GOT3 (cell line): ENCODE measurements at places on chromosomes 13 and 19.

DNA sequence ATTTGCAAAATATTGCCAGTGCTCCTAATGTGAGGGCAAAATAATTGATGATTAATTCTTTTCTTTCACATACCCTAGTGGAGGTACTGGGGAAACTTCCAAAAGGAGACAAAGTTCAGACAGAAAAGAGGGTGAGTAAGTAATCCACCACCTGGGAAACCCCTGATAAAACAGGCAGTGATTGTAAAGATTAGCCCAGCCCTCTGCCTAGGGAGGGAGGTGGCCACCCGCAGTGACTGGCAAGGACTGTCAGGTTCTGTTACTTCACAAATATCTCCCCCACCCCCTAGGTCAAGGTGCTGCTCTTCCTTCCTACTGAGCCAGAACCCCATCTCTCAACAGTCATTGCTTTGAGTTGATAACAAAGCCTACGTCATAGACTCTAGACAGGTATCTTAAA lies 239.7 kb downstream of the DNAJC15 start:
- DNase-seq, result no peak

DNA sequence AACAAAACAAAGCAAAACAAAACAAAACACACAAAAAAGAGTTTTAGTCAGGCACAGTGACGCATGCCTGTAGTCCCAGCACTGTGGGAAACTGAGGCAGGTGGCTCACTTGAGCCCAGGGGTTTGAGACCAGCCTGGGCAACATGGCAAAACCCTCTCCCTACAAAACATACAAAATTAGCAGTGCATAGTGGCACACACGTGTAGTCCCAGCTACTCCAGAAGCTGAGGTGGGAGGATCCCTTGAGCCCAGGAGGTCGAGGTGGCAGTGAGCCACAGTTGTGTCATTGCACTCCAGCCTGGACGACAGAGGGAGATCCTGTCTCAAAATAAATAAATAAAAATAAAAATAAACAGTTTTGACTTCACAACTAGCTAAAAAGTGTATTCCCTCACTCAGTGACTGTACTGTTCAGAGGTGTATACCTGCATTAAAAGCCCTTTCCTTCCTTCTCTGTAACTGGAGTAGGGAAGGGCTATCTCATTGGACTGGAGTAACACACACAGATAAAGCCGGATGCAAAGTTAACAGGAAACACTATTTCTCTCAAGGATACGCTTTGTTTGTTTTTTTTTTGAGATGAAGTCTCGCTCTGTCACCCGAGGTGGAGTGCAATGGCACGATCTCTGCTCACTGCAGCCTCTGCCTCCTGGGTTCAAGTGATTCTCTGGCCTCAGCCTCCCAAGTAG lies 3.7 kb upstream of the BAX start:
- no peak for DNase-seq

DNA sequence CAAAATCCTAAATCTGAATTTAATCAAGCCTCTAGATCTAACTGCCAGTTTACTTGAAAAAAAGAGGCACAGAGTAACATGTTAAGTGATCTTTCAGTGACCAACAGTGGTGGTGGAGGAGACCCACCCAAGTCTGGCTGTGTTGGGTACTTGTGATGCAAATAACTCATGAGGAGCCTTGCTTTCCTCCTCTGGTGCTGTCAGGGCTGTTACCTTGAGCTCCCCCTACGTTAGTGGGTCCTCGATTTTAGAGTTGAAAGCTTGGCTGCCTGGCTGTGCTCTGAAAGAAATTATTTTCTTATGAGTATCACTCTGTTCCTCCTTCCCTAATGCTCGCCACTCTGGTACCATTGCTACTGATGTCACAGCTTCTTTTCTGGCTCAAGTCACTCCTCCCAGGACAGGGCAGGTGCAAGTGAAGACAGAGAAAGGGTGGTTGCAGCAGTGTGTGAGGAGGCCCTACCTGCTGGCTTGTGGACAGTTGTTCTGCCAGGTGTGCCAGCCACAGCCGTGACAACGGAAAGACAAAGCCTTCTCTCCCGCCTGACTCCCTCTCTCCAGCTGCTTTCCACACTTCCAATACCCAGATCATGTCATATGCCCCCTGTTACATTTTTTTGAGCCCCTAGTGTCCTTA lies 6.5 kb upstream of the SUPT20H start:
- no peak for DNase-seq

GRCh38 chr19:41847351-41848105 lies 2.7 kb downstream of the DMRTC2 start:
- DNase-seq, result no peak

DNA sequence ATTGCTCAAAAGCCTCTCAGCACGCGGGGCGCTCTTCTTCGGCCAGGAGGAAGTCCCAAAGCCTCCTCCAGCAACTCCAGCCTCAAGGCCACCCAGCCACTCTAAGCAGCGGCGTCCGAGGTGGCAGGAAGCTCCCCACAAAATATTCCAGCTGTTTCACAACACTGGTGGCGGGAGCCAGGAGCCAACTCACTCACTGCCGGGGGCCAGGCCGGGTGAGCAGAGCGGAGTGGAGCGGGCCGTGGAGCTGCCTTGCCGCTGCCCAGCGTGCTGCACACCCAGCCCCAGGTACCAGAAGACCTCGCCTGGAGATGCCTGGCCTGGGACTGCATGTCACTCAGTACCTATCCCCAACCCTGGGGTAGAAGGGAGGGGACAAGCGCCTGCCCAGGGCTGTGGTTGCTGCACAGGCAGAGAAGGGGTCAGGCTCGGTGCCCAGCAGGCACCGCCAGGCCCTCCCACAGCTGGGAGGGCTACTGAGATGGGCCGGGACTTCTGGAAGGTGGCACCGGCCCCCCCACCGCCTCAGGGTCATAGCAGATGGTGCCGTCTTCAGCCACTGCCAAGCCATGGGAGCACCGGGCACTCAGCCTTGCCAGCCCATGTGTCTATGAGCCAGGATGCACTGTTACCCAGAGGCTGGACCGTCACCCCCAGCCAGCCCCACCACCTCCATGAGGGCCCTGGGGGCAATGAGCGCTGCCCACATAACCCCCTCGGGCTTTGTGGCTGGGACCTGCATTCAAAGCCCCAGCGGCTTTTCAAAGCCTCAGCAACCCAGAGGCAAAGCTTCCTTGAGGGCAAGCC lies 59.2 kb downstream of the MLLT1 start:
- no peak for DNase-seq

GRCh38 chr19:51754109-51754508 lies 2.4 kb upstream of the FPR1 start:
- DNase-seq, result no peak

DNA sequence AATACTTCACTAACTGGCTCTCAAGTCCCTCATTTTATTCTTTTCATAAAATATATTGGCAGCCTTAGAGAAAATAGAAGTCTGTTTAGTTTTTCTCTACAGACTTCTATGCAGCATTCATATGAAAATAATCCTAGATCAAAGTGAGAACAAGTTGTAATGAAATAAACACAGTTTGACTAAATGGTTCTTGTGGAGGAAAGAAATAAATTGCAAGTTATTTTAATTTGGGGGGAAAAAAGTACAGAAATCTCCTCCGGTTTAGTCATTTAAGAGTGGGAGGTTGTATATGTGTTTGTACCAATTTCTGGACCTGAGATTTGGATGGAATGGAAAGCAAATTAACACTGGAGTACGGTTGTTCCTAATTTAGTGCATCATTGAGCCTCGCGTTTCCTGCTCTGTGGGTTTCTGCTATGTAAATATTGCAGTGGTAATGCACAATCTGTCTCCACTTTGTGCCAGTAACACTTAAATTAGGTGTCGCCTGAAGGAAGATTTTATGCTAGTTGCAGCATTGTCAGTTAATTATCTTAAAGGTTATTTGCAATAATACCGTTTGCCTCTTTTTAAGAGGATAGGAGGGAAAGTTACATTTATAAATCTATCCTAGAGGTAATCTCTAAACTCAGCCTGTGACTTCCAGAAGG lies 100.2 kb downstream of the ZIC5 start:
- no peak for DNase-seq

DNA sequence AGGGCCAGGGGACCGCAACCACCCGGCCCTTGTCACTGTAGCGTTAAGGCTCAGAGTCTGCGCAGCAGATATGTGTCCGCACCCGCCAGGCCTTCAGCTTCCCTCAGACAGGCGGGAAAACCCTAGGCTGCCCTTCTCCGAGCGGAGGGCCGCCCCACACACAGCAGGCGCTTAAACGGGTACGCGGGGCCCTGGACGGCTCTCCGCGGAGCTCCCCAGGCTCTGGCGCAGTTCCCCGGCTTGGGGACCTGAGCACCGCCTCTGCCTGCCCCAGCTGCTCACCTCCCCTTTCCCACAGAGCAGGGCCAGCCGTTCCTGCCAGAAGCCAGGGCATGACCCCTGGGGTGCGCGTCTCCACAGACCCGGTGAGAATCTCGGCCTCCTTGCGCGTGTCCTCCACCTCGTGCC lies 593 bp downstream of the ZNF135 start:
- DNase-seq, result no peak

- no peak for DNase-seq
Measured at GRCh38 chr19:32750441-32751055, 31.0 kb downstream of the TDRD12 start.

- DNase-seq, result no peak
Measured at GRCh38 chr19:13872695-13873389, 4.1 kb upstream of the NANOS3 start.

DNA sequence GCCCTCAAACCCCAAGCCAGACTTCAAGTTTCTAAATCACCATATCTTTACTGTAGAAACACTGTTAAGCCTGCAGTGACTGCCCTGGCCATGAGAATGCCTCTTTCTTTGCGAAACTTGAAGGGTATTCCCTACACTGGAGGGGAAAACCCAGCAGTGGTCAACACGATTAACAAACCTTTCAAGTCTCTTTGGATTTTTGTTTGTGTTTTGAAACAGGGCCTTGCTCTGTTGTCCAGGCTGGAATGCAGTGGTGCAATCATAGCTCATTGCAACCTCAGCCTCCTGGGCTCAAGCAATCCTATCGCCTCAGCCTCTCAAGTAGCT lies 17.4 kb upstream of the POMP start:
- DNase-seq, result no peak

DNA sequence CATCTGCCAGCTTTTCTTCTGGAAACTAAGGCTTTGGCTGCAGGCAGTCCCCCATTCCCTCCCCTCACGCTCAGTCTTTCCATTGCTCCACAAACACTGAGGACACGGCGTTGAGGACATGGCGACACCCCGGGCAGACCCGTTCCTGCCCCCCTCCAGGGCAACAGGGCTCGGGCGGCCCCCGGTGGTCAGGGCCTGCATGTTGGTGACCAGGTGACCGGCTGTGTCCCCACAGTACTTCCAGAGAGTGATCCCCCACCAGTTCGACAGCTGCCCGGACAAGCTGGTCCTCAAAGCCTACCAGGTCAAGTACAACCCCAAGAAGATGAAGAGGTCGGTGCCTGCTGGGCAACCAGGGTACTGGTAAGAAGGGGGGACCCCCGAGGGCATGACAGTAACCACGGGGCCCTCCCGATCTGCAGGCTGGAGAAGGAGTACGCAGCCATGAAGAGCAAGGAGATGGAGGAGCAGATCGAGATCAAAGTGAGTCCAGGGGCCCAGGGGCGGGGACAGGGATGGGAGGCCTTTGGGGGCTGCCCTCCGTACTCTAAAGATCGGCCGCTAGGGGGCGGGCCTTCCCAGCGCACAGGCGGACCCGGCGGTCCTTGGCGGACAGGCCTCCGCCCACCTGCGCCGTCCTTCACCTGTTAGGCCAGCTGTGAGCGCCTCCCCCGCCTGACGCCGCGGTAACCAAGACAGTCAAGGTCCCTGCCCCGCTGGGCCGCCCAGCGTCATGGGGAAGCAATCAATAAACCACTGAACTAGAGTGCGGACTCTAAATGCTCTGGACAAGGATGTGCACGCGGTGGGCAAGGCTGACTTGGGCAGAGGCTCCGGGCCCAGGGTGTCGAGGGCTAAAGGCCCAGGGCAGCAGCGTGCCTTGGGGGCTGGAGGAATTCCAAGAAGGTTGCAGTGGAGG lies 21.1 kb downstream of the PRR36 start:
- no peak for DNase-seq

DNA sequence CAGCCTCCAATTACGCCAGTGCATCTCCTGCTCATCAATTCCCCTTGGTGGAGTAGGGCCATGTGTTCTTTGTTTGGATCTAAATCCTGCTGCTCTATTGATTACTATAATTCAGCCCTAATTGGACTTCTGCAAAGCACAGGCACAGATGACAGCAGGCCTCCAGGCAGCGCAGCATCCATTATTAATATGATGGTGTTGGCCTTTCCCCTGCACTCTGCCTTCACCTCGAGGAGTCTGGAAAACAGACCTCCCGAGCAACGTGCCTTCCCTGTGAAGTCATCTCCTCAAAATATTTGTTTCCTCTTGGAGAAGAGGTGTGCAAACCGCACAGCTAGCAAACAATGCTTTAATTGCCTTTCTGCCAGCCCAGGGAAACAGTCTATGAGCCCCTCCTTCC lies 92.5 kb downstream of the UQCRFS1 start:
- DNase-seq, result no peak

- no peak for DNase-seq
Measured at GRCh38 chr19:46081928-46082727, 41.3 kb upstream of the IGFL4 start.

DNA sequence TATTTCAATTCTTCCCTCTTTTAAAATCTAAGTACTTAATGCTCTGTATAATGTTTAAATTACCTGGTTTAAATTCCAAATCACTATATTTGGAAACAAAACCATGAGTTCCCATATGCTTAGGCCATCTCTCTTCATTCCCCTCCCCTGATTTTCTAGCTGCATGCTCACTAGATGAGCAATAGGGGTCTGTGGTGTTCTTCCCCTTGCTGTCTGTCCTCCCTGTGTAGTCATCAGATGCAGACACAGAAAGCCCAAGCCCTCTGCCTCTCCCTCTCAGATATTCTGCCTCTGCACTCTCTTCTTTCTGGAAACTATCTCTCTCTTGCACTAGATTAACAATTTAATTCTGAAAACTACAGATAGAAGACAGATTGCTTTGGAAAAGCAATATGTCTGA lies 1730.2 kb downstream of the OLFM4 start:
- no peak for DNase-seq
